ENCODE measurements at places on chromosomes 7 and 10.

- peak; percentile 11 for DNase-seq
Observed at GRCh38 chr7:5702876-5703571, 78.4 kb downstream of the RNF216 start.

GRCh38 chr7:152624228-152624627, 51.7 kb downstream of the XRCC2 start:
- no peak for DNase-seq

DNA sequence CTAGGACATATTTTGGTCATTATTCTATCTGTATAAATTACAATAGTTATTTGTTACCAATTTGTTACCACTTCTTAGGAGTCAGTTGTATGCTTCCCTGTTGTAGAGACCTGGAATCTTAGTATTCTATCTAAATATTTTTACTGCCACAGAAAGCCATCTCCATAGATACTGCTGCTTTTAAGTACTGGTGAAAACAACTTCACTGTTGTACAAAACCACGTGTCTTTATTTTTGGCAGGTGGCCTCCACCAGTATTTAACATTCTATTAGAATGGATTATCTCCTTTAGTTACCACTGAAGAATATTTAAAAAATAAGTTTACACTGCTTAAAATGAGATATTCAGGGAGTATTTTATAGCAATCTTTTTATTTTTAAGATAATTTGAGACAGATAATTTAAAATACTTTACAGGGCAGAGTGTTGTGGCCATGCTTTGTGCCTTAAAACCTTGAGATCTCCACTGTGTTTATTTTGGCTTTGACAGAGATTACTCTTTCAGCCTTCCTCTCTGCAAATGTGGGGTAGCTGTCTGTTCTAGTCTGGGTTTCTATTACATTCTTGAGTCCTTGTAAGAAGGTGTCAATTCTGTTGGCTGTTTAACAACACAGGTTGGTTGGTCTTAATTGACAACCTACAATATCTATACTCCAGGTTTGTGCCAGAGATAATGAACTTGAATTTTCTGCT, 185.6 kb downstream of the LRRC4 start:
- DNase-seq = no peak

GRCh38 chr10:43228783-43229207, 38.1 kb downstream of the RASGEF1A start:
- DNase-seq = no peak

GRCh38 chr7:23356726-23357125, 57.6 kb downstream of the MALSU1 start:
- DNase-seq = peak; percentile 68

- DNase-seq = peak; percentile 43
Observed at GRCh38 chr10:124539935-124540641, 78.5 kb downstream of the LHPP start.

- no peak for DNase-seq
Observed at GRCh38 chr7:114953724-114954123, 31.8 kb downstream of the MDFIC start.

DNA sequence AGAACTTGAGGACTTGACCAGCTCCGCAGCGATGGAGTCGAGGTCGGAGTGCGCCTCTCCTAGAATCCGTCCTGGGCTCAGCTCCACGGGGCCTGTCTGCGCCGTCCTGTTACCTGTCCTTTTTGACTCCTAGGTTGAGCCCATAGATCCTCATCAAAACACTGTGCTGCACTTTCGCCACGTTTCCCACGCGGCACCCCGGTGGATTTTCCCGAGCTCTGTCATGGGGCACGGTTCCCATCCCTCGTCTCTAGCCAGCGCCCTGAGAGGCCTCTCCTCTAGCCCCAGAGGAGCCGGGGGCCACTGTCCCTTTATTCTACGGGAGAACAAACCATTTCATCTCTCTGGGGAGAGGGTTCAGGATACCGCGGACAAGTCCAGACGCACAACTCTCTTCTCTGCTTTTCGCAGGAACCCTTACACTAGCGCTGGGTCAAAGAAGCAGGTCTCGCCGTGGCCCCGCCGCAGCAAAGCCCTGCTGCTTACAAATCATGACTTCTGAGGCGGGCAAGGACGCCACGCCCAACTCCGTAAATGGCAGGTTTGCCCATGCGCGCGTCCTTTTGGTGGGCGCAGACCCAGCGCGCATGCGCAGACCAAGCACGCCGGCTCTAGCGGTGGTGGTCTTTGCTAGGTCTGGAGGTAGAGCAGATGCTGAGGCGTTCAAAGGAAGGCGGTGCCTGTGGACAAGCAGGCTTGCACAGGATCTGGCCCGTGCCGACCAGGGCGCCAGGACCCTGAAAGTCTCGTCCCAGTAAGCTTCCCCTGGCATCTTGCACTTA, 10.3 kb upstream of the ANKRD7 start:
- DNase-seq = no peak

Data from mesenchymal stem cell (in vitro differentiated cells and primary cell).